ENCODE measurements at places on chromosomes 7 and 10.

GRCh38 chr10:7795605-7796004, 7.6 kb downstream of the ATP5F1C start:
- no peak for DNase-seq

- DNase-seq: no peak
Observed at GRCh38 chr7:17132726-17133125, 165.7 kb upstream of the AHR start.

GRCh38 chr7:81626008-81626407, 143.8 kb downstream of the HGF start:
- DNase-seq: no peak

DNA sequence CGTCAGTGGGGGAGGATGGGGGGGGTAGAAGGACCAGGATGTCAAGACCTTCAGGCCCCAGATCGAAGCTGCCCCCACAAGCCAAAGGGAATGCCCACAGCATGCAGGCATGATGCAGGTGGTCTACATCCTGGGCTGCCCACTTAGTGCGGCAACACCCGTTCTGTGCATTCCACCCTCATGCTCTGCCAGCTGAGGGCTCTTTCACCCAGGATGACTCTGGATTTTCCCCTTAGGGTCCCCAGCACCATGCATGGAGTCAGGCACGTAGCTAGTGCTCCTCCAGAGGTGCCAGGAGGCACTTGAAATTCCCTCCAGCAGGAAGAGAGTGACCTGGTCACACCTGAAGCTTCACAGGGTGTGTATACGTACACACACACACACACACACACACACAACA, 66.2 kb downstream of the SH3PXD2A start:
- DNase-seq: no peak

- no peak for DNase-seq
Observed at GRCh38 chr10:20688797-20689544, 208.1 kb downstream of the NEBL start.
